HAP-1 (cell line): ENCODE measurements at places on chromosomes 12 and 14.

- DNase-seq = no peak
Observed at GRCh38 chr14:45906257-45906656, 653.3 kb upstream of the MIS18BP1 start.

DNA sequence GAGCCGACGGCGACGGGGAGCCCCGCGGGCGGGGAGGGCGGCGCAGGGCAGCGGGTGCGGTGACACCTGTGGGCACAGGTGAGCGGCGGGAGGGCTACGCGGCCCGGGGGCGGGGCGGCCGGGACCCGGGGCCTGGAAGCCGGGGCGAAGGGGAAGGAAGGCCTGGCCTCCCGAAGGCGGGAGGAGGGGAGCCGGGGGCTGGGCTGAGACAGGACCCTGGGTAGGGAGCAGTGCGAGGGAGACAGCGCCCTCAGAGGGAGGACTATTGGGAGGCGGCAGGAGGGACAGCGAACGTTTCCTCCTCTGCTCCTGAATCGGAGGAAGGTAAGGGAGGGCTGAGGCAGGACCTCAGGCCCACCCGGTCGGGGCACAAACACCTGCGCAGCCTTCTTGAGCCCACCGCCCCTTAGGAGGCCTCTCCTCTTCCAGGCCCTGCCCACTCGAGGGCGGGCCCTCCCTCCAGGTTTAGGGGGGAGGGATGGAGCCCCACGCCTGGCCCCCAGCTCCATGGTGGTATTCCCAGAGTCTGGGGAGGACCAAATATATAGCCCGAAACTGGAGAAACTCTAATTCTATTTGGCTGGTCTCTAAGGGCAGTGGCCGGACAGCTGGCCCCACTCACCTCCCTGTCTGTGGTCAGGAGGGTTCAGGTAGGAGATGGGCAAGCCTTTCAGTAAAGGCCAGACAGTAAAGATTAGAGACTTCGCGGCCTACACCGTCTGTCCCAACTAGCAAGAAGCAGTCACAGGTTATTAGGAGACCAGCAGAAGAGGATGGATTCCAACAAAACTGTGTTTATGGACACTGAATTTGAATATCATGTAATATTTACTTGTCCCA is 509 bp downstream of the PLEKHG6 start:
- DNase-seq = no peak

DNA sequence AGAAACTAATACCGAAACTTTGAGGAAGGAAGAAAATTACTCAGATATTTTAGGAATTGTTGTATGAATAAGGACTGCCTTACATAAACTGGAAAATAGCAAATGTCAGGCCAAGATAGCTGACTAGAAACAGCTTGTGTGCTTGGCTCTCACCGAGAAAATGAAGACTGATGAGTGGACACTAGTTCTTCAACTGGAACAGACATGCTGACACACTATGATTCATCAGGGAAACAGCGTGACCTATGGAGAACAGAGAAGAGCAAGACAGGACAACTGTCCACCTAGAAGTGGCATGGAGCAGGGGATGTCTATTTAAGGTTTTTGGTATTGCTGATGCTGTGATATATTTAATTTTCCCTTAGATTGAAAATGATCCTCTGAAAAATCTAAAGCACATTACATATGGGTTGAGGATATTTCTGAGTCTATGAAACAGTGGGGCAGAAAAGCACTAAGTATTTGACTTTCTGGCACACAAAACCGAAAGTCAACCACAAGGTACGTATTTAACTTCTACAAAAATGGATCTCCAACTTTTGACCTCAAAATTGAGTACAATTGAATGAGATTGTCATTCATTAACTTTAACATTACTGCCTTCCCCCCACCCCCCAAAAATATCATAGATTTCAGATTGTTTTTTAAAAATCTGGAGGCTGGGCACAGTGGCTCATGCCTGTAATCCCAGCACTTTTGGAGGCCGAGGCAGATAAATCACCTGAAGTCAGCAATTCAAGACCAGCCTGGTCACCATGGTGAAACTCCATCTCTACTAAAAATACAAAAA is 863.2 kb downstream of the LRFN5 start:
- no peak for DNase-seq

GRCh38 chr12:93363841-93364297 is 13.9 kb upstream of the NUDT4 start:
- DNase-seq = no peak

DNA sequence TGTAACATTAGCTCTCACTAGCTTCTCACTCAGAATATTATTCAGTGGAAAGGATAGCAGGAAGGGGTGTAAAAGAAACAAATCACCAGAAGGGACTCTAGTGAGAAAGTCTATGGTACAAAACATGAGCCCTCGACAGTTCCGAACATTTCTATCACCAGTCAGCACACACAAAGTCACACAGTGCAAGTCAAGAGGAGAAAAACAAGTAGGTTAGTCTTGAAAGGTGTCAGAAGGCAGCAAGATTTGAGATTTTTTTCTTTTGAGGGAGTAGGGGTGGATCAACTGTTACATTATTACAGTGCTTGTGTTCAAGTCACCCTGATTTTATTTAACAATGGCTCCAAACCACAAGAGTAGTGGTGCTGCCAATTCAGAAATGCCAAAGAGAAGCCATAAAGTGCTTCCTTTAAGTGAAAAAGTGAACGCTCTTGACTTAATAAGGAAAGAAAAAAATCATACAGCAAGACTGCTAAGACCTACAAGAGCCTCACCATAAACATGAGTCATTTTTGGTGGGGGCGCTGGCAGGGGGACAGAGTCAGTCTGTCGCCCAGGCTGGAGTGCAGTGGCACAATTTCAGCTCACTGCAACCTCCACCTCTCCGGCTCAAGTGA is 42.3 kb downstream of the GNS start:
- DNase-seq = no peak

DNA sequence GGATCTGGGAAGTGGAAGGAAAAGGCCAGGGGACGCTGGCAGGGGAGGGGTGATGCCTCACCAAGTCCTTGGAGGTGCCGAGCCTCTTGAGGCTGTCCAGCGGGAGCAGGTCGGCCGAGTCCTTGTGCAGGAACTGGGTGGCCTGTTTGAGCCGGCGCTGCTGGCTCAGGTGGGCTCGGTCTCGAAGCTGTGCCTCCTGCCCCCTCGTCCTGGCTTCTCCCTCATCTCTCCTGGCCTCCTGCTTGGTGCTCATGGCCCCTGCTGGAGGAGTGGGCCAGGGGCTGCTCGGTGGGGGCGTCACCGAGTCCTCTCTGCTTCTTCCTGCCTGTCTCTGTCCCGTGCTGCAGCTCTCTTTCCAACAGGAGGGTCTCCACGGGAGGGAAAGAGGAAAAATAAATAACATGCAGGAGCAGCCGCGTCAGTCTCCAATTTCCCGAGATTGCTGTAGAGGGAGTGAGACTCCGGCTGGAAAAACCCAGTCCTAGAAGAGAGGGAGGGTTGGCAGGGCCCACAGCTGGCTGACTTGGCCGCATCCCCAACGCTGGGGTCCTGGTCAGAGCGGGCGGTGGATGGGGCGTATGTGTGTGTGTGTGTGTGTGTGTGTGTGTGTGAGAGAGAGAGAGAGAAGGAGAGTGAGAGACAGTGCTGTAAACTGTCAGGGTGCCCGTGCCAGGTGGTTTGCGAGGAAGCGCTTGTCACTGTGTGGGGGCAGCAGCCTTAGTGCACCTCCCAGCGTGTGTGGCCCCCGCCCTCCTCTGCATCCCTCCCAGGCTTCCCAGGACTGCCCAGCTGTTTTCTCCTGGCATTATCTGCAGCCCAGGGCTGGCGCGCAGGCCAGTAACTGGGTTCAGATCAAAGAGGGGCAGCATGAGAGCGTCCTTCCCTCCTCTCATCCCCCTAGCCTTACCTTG is at the start of gene NRIP2:
NRIP2 (minus strand) TSS at position 455 of the 911 bp plus-strand sequence; CDS start at position 403, 52 bp downstream.
- no peak for DNase-seq

DNA sequence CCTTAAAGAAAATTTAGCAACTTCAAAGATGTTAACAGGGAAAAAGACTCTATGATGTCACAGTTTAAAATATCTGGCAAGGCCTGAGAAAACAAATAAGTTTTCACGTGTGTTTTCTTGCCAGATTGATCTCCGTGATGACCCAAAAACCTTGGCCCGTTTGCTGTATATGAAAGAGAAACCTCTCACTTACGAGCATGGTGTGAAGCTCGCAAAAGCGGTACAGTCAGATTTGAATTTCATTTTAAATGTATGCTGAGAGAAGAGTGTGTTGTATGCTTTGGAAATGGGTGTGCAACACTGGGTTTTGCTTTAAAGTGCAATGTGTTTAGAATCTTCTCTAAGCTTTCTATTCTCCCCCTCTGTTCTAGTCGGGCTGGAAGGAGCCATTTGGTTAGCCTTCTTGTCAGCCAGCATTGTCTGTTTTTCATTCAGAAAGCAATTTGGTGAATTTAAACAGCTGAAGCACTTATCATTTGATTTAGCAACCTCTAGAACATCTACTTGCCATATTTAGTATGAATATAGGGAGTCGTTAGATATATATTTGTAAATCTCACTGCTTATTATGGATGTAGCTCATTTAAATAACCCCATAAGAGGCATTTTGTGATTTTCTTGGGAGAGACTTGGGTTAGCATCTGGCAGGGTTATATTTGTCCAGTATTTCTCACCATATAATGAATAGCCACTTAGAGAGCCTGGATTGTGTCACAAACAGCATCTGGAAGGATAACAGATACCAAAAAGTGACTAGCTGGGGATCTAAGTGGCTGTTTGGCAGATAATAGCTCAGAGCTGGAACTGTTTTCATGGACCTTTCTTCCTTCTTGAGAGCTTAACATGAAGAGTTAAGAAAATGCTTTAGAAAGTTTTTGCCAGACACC is 35.5 kb downstream of the GPHB5 start:
- no peak for DNase-seq
